Naive thymus-derived CD8-positive, alpha-beta T cell (primary cell): ENCODE measurements at places on chromosomes 12 and 14.

DNA sequence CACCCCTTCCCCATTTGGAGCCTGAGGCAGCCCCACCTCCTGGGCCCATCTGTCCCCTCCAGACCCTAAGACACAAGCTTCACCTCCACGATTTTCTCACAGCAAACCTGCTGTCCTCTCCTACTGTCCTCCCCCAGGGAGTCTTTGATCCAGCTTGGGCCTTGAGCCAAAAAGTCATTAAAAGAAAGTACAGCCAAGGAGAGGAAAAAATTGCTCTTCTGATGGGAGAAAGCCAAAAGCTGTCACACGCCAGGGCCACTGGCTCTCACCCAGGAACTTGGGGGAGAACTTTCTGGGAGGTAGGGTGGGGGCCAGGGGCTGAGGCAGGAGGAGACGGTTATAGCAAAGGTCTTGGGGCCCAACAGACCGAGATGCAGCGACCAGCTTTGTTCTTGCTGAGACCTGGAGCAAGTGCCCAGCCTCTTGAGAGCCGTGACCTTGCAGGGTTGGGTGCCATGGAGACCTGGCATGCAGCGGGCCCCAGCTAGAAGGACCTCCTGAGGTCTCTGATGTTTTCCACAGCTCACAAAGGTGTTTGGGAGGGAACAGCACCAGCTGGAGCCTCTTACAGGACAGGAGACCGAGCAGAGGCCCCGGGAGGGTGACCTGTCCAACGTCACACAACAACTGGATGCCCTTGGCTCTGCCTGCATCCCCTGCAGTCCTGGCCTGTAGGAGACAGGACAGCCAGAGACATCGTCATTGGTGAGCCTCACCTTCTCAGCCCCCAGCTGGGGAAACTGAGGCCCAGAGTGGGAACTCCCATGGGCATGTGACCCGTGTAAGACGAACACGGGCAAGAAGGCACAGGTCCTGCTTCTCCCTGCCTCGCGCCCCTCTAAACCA lies 124.5 kb downstream of the CALM1 start:
- DNase-seq, result no peak

- no peak for DNase-seq
Observed at GRCh38 chr12:71061451-71061850, 96.3 kb downstream of the TSPAN8 start.

DNA sequence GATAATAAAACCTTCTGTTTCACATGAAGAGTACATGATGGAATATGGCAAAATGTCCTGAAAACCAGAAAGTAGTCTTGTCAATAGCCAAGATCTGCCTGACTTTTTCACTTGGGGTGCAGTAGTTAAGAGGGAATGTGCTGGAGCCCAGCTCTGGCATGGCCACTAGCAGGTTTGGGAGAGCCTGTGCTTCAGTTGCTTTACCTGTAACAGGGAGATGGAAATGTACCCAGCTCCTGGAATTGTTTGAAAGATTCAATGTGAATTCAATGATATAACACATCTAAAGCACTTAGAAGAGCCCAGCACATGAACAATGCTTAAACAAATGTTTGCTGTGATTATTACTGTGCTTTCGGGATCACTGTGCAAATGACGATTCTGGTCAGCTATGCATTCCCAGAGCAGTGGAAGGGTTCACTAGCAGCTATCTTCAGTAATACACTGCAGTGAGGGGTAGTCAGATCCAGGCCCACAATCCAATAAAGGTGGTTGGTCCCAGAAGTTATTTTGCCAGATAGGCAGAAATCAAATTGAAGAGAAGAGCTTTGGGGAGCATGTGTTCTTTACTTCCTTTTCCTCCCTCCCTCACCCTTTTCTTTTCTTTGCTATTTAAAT lies 224.9 kb downstream of the APAF1 start:
- DNase-seq, result no peak

GRCh38 chr12:42484996-42485395 lies 104.5 kb downstream of the PRICKLE1 start:
- DNase-seq, result no peak

GRCh38 chr12:118136559-118137003 lies 657 bp downstream of the PEBP1 start:
- DNase-seq, result no peak

GRCh38 chr14:96735526-96735925 lies 61.7 kb upstream of the VRK1 start:
- DNase-seq, result no peak

DNA sequence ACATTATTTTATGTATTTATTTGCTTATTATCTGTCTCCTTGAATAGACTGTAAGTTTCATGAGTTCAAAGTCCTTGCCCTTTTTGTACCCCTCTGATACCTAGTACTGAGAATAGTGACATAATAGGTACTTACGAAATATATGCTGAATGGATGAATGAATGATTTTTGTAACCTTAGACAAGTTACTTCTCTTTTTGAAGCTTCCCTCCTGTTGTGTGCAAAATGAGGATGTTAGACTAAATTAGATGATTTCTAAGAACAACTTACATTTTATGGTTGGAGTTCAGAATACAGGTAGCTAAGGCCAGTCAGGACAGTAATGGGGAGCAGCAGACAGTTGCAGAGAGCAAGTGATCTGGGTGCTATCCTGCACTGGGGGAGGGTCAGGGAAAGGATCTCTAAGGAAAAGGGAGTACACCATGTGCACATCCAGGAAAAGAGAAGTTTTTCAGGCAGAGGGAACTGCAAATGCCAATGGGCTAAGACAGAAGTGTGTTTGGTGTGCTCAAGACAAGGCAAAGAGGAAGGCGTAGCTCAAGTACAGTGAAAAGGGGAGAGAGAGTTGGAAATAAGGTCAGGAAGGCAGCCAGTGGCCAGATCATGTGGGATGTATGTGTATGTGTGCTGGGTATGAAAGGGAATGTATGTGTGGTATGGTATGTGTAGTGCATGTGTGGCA lies 59.4 kb upstream of the AMIGO2 start:
- no peak for DNase-seq

GRCh38 chr14:53620317-53620716 lies 336.3 kb downstream of the BMP4 start:
- DNase-seq, result no peak

- DNase-seq, result peak; percentile 44
Observed at GRCh38 chr12:10722502-10722904, 620 bp downstream of the YBX3 start.

DNA sequence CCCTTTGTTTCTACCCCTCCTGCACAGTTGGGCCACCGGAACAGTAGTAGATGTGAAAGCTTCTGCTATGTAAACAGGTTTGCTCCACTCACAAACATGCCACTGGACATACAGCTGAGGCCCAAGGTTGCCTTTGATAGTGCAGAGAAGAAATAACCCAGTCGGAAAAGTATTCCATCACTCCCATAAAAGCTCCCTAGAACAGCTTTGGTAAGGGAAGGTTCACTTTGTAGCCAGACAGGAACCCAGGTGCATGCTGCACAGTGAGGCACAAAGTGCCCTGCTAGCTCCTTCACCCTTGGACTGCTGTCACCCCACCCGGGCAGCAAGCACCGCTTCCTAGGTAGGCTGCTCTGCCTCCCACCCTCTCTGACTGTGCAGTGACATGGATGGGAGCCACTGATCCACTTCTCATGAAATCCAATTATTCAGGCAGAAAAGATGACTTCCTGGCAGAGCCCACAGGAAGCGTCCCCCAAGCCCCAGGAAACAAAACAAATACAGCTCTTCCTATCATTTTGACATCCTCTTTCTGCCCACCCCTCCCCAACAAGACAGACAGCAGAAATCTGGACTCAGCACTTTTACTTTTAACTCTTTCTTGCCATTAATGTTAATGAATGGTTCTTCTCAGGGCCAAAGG lies 100.2 kb downstream of the SRGAP1 start:
- DNase-seq, result no peak

DNA sequence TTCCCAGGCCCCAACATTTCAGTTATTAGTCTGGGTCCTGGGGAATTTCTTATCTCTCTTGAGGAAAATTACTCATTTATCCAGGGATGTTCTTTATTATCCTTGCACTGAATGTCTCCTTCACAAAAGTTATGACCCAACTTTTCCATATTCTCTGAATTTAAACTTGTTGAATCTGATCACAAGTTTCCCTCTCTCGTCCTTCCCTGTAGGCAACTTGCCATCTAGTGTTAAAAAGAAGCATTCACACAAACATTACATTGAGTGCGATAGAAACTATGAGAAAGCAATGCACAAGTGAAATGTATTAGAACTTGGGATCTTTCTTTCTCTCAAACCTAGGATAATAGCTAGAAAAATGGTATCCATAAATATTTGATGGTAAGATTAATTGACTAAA lies 608.4 kb downstream of the FSCB start:
- DNase-seq, result no peak

GRCh38 chr12:118098911-118099671 lies 4.7 kb downstream of the VSIG10 start:
- DNase-seq, result no peak

- DNase-seq, result no peak
Observed at GRCh38 chr12:52444647-52445595, 7.0 kb downstream of the KRT6B start.

DNA sequence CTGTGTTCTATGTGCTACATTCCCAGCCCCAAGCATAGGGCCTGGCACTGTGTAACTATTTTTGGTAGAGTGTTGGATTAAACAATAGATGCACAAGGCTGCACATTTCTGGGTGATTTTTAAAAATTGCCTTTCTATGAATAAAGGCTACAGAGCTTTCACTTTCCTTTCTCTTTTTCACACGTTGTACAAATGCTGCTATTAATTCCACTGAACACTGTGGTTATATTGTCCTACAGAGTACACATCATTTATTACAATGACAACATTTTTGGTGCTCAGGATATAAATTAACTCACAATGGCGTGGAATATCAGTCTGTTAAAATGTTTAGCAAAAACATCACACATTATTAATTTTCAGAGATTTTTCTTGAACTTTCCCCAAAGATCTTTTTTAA lies 3.6 kb upstream of the EML1 start:
- DNase-seq, result no peak

DNA sequence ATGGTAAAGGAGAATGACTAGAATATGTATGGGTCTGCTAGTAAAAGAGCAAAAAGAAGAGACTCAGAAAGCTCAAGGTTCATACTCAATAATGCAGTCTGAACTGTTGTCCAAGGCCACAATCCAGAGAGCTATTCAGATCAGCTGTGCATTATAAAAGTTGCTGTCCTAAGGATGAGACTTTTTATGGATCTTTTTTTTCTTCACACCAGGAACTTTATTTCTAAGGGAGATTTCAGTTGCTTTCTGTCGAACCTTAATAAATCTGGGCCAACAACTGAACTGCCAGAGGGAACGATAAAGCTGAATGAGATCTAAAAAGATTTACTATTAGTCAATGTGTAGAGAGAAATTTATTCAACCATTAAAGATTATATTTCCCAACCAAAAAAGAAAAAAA lies 948.3 kb upstream of the NOVA1 start:
- DNase-seq, result no peak

- no peak for DNase-seq
Observed at GRCh38 chr12:57451233-57451778, 3.8 kb upstream of the INHBE start.

DNA sequence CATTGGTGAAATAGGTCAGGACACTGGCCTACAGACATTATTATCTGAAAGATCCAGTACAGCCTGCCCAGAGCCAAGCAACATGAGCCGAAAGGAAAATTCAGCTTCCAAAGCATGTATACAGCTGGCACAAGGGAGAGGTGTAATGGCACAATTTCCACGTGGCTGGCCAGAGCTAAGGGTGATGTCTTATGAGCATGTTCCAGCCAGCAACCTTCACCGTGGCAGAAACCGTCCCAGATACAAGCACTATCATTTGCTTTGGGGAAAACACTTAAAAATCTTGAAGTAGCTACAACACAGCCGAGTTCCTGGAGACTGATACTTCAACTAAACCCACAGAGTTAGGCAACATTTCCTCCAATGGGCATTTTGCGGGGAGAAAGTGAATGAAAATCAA lies 44.5 kb downstream of the CORO1C start:
- no peak for DNase-seq

DNA sequence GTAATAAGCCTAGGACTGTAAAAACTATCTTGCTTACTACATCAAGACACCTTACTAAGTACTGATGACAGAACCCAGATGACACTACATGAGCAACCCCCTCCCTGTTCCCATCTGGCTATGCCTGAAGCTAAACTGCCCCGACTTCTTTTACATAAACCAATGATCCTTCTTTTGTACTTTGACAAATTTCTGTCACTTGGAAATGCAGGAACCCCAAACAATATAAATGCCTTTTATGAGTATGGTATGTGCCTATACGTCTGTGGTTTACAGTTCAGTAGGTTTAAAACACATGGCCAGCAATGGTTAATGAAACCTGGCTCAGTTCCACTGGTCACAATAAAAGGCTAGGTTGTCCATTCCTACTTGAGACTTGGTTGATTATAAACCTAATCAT lies 6.1 kb downstream of the SYCP3 start:
- no peak for DNase-seq

DNA sequence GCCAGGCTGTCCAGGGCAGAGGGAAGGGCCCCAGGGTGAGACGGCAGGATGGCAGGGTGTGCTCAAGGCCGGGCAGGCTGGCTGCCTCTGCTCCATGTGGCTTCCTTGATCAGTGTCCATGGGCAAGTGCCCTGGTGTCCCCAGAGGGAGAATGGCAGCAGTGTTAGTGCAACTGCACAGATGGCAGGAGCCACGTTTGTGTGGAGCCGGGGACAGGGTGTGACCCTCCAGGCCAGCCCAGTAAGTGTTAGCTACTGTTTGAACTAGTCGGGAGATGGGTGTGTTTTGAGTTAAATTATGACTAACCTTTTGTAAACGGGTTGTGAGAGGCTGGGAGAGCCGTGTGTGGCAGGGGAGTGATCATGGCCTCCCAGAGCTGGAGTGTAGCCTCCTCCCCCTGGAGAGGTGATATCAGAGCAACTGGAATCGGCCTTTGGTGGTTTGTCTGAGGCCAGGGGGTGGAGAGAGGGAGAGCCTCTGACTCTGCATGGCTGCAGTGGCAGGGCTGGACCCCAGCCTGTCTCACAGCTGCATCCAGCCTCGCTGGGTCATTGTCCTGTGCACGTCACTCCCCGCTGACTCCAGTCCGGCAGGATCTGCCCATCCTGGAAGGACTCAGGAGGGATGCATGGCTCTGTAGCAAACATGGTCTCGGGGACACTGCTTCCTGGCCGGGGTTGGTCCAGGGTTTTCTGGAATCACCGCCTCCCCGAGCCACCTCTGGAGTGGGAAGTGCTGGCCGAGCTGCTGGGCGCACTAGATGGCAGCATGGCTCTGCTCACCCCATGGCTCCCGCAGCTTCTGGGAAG lies 27.8 kb downstream of the AACS start:
- no peak for DNase-seq

GRCh38 chr12:111598637-111599452 lies at the start of gene ATXN2:
Gene ATXN2 (minus strand): TSS chr12:111599315. CDS start chr12:111599034, 281 bp downstream.
- peak; percentile 60 for DNase-seq

- DNase-seq, result no peak
Observed at GRCh38 chr14:95540236-95540855, 5.5 kb downstream of the GLRX5 start.

DNA sequence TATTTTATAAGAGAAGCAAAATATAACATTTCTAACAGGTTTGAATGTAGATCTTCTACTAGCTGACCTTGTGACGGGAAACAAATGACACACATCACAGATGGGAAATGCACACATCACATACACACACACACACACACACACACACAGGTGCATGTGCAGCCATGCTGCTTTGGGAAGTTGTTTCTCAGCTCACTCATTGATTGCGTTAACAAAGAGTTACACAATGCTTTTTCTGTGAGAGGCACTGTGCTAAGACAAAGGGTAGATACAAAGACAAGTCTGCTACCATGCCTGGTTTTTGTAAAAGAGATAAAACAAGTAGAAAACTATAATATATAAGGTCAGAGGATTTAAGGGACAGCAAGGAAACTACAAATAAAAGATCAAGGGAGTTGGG lies 1.3 kb upstream of the NR1H4 start:
- DNase-seq, result no peak

- no peak for DNase-seq
Observed at GRCh38 chr12:8156845-8157244, at the start of gene ZNF705A. Gene ZNF705A (plus strand): TSS chr12:8157015. CDS start chr12:8172626, 15,611 bp downstream.

GRCh38 chr14:72948481-72949138 lies 22.3 kb downstream of the DCAF4 start:
- peak; percentile 49 for DNase-seq
